ENCODE measurements at places on chromosomes 12 and 14. TPM values are rescaled to one million over a fixed set of nuclear protein-coding genes. Genes with fewer than 3 reads are reported as not detected.
A peak's percentile ranks its signal among the peaks of the same experiment; 100 is the strongest.

DNA sequence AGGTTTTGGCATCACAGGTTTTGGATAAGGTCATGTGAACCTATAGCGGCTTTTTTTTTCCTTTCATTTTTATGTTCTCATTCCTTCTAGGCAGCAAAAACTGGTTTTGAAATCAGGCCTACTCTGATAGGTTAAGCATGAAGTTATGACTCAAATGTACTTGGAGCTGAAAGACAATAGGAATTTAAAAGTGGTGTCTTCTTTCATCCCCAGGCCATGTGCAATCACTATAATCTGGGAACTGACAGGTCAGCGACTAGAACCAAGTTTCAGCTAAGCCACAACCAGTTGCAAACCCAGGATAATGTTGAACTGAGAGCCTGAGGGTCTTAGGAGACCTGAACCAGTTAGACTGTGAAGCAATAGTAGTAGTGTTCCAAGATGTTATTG, 74.3 kb downstream of the ANO6 start:
- no peak for DNase-seq
- H3K4me1 ChIP-seq = peaks cover 1% of the 10 kb centered on the region
- no peaks in the 10 kb centered on the region for H3K36me3 ChIP-seq
- no peak overlapping the region for H3K27ac ChIP-seq

DNA sequence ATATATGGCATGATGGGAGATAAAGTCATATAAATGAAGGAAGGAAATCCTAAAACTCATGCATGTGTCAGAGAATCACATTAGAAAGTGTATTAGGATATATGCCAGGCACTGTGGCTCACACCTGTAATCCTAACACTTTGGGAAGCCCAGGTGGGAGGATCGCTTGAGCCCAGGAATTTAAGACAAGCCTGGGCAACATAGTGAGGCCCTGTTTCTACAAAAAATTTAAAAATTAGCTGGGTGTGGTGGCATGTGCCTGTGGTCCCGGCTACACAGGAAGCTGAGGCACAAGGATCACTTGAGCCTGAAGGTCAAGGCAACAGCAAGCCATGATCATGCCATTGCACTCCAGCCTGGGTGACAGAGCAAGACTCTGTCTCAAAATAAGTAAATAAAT, 130.3 kb upstream of the ARID2 start:
- no peaks in the 10 kb centered on the region for H3K36me3 ChIP-seq
- DNase-seq = no peak
- H3K4me3 ChIP-seq = no peak overlapping the region
- no peaks in the 10 kb centered on the region for H3K4me1 ChIP-seq
- H3K27ac ChIP-seq = no peak overlapping the region

DHH gene
- total RNA-seq = 2.1 TPM

- H3K36me3 ChIP-seq = no peaks in the 10 kb centered on the region
- no peak for DNase-seq
- H3K4me1 ChIP-seq = peaks cover 7% of the 10 kb centered on the region
- H3K4me3 ChIP-seq = no peak overlapping the region
- no peak overlapping the region for H3K27ac ChIP-seq
Observed at GRCh38 chr12:19222558-19222957, 93.0 kb downstream of the PLEKHA5 start.

RASSF8 gene
- total RNA-seq = 85.7 TPM

TEX22 gene
- total RNA-seq = 3.2 TPM

DNA sequence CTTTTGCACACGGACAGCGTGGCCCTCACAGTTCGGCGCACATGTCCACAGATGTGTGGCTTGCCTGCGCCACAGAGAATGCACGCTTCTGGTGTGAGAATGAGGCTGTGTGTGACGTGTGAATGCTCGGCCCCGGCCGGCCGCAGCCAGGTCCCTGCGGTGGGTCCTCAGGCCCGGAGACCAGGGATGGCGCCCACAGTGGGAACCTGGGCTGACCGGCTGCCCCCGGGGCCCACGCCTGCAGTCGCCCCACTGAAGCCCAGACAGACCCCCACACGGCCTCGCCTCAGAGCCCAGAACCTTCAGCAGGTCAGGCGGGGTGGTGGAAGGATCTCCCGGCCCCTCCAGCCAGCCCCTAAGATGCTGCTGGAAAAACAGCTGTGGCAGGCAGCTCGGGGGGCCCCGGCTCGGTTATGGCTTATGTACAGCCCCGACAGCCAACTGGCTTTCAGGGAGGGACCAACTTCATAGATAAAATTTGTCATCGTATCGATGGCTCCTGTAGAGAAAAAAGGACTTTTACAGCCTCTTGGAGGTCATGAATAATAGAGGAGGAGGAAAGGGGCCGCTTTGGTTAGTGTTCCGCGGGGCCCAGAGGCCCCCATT, 4.5 kb upstream of the C14orf180 start:
- H3K4me1 ChIP-seq = no peaks in the 10 kb centered on the region
- H3K36me3 ChIP-seq = no peaks in the 10 kb centered on the region
- H3K27me3 ChIP-seq = peaks cover 11% of the 10 kb centered on the region
- H3K27ac ChIP-seq = no peak overlapping the region
- DNase-seq = no peak

DNA sequence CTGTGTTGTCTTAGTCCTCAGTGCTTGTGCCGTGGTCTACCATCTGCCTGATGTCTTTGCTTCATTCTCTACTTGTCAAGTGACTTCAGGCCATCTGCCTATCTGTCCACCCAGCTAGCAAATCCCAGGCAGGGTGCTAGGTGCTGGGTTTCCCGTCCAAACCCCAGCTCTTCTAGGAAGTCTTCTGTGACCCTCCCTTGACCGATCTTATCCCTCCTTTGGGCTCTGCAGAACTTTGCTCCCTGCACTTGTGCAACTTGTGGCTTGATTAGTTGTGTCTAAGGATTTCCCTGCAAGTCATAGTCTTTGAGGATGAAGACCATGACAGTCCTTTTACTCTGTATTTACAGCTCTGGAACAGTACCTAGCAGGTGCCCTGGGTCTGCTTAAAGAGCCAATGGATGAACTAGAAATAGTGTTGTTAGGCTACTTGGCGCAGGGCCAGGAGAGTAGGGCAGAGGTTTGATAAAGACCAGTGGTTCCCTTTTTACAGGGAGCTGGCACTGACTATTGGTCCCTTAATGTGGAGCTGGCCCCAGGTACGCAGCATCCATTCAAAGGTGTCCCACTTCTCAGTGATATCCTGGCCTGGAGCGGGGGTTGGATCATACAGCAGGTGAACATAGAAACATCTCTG, 60.1 kb downstream of the ADCK1 start:
- no peak for DNase-seq
- H3K4me1 ChIP-seq = no peaks in the 10 kb centered on the region
- H3K27ac ChIP-seq = no peak overlapping the region
- no peaks in the 10 kb centered on the region for H3K27me3 ChIP-seq

PTHLH gene
- total RNA-seq = 1.9 TPM

- no peak overlapping the region for H3K27ac ChIP-seq
- H3K36me3 ChIP-seq = no peaks in the 10 kb centered on the region
- no peak for DNase-seq
- H3K27me3 ChIP-seq = no peaks in the 10 kb centered on the region
- H3K4me3 ChIP-seq = no peak overlapping the region
- H3K4me1 ChIP-seq = no peaks in the 10 kb centered on the region
Observed at GRCh38 chr12:105559310-105559709, 228.8 kb downstream of the C12orf75 start.

DNA sequence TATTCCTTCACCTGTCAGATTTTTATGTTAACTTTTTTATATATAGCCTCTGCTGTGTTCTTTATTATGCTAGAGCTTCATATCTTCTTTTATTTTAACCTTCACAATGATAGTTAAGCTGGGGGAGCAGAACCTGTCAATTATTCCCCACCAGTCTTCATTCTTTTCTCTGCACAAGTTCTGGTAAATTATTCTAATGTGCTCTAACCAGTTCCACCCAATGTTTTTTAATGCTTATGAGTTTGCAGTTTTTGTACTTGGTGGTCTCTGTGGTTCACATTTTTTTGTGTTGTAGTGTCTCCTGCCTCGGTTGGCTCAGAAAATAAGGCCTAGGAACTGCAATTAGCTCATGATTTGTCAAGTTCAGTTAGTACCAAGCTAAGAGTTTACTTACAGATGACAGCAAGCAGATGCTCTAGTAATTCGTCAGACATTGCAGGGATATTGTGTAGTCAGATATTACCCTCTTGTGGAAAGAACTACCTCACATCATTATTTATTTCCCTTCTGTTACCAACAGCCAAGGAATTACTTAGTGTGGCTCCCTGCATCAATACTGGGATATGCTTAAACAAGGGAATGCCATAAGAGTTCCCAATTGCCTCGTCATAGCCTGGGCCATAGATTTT, 14.5 kb downstream of the DYRK2 start:
- H3K36me3 ChIP-seq = peaks cover 13% of the 10 kb centered on the region
- DNase-seq = no peak
- no peaks in the 10 kb centered on the region for H3K27me3 ChIP-seq
- H3K27ac ChIP-seq = no peak overlapping the region

SSTR1 gene
- total RNA-seq = 9.2 TPM

DNA sequence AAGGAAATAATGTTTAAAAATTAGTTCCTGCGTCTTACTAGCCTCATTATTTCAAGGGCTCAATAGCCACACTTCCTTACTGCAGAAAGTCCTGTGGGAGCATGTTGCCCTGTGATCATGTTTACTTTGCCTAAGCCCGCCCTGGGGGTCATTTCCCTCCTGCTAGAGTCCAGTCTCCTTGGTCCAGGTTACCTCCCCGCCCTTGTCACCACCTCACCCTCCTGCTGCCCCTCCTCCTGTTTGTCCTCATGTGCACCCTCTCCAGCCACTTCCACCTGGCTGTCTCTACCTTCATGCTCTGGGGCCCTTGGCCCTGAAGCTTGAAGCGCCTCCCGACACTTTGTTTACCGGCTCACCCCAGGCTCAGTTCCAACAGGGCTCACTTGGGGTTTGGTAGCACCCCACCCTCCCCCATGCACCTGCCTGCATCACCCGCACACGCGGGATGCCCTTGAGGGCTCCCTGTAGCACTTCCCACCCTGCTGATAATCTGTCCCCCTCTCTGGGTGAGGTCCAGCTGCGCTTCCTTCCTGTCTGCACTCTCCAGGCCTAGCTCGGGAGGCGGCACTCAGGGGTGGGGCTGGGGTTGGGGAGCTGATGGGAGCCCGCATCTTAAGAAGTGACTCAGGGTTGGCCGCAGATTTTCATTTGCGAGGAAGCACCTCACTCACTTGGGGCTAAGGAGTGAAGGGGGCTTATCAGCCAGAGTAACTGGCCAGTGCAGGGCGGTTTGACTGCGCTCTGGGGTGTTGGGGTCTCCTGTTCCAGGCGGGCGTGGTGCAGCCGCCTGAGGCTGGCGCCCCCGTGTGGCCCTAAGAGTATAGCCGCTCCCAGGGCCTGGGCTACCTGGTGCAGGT, 40.1 kb downstream of the SMIM41 start:
- peaks cover 15% of the 10 kb centered on the region for H3K4me1 ChIP-seq
- H3K36me3 ChIP-seq = no peaks in the 10 kb centered on the region
- no peak for DNase-seq
- H3K4me3 ChIP-seq = no peak overlapping the region
- H3K27me3 ChIP-seq = no peaks in the 10 kb centered on the region
- peak overlapping the region; percentile 24 for H3K27ac ChIP-seq

- no peak overlapping the region for H3K4me3 ChIP-seq
- H3K27ac ChIP-seq = no peak overlapping the region
- H3K27me3 ChIP-seq = no peaks in the 10 kb centered on the region
- H3K4me1 ChIP-seq = no peaks in the 10 kb centered on the region
- peaks cover 26% of the 10 kb centered on the region for H3K36me3 ChIP-seq
- no peak for DNase-seq
Observed at GRCh38 chr12:58870595-58870994, 49.7 kb downstream of the LRIG3 start.

Measured in upper lobe of right lung (tissue), 1 donor.